ENCODE measurements at places on chromosomes 13 and 19.
A peak's percentile ranks its signal among the peaks of the same experiment; 100 is the strongest.

DNA sequence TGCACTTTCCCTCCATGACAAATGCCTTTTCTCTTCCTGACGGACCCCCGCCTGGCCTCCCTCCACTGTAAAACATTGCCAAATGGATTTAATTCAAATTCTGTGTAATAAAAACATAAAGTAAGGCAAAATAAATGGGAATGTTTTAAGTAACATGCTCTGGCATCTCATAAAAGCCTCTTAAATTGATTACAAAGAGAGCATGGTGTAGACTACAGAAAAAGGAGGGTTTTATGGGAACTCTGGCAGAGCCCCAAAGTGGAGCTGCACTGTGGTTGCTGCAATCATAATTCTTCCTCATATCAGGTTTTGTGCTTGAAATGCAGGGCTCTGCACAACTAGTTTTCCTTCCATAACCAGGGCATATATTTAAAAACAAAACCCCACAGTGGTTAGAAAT is 44.3 kb upstream of the SIAH3 start:
- no peak for DNase-seq

DNA sequence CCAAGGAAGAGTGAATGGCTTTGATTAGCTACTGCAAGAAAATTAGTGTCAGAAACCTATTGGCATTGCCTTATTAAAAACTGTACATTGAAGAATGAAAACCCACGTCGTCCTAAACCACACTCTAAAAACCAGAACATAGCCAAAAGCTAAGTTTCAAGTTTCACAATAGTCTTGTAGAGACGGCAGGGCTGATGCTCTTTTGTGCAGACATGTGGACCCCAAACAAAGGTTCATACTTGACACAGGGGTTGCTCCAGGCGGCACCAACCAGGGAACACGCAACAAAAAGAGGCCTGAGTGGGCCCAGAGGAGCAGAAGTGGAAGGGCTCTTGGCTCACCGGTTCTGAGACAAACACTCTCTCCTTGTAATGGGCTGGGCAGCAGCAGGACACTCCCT is 28.6 kb upstream of the MIR17HG start:
- DNase-seq, result no peak

GRCh38 chr13:26517936-26518335 is 39.5 kb upstream of the WASF3 start:
- no peak for DNase-seq

- no peak for DNase-seq
Measured at GRCh38 chr19:2977746-2978138, 378 bp downstream of the TLE6 start.

- DNase-seq, result no peak
Measured at GRCh38 chr13:43289470-43290255, 266.3 kb downstream of the DNAJC15 start.

GRCh38 chr19:55373993-55374757 is 2.5 kb upstream of the TMEM190 start:
- no peak for DNase-seq

DNA sequence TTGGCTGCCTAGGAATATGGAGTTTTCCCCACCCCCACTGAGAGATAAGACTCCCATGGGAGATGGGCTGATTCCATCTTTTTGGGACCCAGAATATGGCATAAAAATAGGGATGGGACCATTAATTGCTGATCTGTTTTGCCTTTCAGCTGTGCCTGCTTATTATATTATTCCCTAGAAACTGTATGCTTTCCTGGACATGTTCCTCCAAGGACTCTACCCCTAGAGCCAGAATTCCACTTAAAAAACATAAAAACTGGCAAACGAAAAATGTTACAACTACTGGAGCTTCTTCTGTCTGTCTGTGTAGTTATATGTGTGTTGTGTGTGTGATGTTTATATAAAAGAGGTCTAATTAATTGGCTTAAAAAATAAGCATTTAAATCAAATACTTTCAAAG is 159.9 kb upstream of the PRR20A start:
- no peak for DNase-seq

- no peak for DNase-seq
Measured at GRCh38 chr19:14795078-14795721, 16.8 kb upstream of the ADGRE2 start.

DNA sequence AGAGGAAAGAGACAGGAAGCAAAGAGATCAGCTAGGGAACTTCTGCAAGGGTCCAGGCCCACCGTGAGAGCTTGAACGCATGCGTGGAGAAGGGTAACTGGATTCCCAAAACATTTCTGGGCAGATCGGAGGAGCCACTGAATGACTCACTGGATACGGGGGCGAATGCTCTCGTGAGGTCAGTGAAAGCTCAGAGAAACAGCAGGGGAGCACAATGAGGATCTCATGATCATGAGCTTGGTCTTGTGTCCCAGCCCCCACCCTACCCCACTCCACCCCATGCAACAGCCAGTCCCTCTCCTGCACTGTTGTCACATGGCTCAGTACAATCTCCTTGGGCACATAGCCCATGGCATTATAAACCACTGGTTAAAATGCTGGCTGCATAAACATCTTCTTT is 40.6 kb downstream of the DCLK1 start:
- no peak for DNase-seq

DNA sequence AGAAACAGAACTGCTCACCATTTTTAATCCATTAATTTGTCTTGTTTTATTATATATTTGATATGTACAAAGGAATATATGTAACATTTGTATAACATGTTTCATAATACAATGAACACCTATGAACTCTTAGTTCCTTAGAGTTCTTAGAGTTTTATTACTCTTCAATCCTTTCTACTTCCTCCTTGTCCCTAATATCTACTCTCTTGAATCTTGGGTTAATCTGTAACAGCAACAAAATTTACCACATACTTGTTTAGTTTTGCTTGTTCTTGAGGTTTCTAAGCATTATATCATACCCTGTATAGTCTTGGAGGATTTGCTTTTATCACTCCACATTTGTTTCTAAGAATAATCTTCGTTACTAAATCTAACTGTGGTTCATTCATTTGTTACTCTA is 151.4 kb downstream of the PDS5B start:
- no peak for DNase-seq

DNA sequence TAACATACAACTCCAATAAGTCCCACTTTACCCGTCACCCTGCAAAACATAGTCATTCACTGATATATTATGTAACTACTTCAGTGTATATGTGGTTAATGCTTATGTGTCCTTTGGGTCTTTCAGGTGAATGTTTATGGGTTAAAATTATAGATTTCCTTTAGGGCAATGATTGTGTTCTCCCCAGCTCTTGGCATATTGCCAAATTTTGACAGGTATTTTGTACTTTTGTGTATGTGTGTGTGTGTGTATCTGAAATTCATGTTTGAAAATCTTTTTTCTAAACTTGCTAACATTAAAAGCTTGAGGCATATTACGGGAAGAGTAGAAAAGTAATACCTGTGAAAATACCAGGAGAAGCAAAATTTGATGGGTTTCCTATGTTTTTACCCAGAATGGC is 8.2 kb downstream of the CDK8 start:
- no peak for DNase-seq

GRCh38 chr19:34041925-34042521 is 130.3 kb upstream of the LSM14A start:
- DNase-seq, result peak; percentile 71

GRCh38 chr19:18946918-18947317 is 5.9 kb upstream of the HOMER3 start:
- no peak for DNase-seq

DNA sequence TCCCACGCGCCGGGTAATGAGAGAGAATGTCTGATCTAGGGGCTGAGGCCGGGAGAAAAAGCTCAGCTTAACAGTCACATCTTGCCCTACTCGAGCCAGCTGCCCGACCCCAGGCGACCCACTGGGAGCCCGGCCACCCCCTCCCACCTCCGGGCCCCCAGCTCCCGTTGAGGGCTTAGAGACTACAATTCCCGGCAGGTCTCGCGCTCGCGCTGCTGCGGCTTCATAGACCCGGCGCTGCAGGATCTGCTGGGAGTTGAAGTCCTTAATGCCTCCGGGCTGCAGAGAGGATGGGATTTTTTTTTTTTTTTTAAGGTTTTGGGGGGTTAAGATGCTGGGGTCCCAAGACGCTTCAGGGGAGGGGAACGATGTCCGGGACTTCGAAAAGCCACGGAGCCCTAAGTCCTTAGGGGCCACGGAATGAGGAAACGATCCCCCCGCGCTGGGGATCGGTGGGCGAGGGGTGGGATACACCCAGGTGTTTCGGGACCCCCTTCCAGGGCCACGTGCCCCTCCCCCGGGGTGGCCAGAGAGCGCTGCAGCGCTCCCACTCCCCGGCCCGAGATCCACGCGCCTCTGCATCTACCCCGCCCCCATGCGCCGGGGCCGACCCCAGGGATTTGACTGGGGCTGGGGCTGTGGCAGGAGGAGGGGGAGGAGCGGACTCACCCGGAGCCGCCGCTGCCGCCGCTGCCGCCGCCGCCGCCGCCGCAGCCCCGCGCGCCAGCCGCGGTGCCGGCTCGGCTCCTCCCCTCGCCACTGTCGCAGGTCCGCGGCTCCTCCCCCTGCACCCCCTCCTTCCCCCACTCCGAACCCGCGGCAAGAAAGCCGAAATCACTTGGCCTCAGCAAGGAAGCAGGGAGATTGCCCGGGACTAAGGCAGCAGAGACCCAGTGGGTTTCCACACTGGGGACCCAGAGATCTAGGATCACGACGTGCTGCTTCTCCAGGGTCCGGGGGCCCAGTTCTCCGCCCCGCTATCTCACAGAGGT is at the start of gene SYT3:
Gene SYT3, minus strand, starts transcription at position 761 of the 992 bp plus-strand sequence. CDS start 2,470 bp downstream, outside the sequence.
- peak; percentile 5 for DNase-seq

DNA sequence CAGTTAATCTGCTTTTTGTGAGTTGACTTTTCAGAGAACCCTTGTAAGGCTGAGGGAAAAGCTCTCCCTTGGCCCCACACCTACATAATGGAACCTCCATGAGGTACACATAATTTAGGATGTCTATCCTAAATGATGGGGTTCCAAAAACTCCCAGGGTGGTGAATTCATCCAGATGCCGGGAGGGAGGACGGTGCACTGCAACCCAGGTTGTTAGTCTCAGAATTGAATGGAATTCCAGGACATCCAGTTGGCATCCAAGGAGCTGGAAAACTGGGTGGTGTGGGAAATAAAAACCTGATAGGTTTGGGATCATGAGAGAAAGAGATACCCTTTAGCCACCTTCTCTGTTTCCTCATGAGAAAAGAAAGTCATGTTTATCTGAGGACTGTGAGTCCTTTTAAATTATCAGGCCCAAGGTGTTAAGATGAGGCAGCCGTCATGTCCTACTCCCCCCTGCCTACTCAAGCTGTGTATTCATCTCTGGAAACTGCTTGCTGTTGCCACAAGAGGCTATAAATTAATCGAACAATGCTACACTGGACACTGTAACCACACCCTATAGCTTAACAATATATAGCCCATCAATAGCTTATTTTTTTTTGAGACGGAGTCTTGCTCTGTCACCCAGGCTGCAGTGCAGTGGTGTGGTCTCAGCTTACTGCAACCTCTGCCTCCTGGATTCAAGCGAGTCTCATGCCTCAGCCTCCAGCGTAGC is 49.5 kb downstream of the C13orf46 start:
- no peak for DNase-seq

GRCh38 chr13:50682966-50683365 is 160.5 kb downstream of the DLEU7 start:
- DNase-seq, result no peak

DNA sequence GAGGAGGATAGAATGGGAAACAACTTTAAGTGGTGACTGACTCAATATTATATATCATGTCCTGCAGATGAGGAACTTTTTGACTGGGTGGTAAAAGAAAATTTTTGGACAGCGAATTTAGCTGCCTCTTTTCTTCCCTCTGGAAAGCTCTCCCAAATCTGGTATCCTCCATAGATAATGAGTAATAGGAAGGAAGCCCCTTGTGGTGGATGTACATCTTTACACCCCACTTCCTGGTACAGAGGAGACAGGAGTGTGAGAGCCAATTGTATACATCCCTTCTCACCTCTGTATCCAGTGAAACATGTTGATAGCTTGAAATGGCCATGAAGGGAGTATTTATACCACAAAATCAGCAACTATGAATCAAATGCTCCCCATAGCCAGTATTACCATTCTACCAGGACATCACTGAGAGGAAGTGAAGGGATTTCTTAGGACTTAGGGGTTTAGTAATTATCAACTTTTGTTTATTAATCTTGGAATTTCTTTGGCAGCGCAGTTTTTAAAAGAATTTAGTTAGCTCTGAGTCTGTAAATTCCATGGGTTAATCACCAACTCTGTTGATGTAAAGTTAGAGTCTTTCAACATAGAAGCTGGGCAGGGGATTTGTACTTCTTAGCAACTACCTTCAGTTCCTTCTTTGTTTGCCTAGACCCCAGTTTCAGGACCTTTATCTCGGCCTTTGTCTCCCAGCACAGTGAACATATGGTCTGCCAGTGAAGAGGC is 17.0 kb upstream of the TDRD3 start:
- DNase-seq, result no peak

GRCh38 chr13:97978651-97979050 is 25.2 kb downstream of the IPO5 start:
- DNase-seq, result no peak

GRCh38 chr13:19864746-19865309 is 1.4 kb upstream of the ZMYM5 start:
- peak; percentile 76 for DNase-seq

- no peak for DNase-seq
Measured at GRCh38 chr19:44810234-44811121, 1.6 kb downstream of the BCAM start.

DNA sequence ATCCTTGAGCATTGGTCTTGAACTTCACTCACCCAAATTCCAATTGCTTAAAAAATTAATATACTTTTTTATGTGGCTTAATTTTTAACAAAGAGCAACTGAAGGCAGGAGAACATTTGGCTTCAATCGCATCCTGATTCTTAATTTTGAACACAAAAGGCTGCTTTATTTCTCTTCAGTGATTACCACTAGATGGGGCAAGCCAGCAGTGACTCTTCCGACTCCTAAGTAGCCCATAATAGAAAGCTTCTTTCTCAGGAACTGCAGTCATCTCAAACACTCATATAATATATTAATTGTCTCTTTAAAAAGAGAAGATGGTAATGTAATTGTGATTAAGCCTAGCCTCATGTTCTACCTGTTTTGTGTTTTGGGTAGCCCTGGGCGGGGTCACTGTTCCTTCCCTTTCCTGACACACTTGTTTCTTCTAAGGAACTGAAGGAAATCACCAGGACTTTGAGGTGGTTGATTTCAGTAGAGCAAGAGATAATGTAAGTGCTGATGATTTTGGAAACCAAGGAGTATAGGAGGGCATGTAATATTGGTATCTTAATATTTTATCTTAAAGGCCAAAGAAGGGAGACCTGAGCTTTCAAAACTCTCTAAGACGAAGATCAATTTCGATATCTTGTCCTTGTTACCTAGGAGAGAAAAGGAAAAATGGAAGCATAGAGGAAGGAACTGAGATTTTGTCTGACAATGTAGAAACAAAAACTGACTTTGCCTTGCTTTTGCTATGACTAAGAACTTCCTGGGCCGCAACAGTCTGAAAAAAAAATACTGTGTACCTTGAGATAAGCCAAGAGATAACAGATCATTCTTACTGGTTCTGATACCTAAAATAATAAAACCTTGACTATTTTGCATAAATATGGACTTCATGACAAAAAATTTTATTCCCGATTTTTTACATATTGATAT is 73.1 kb downstream of the TNFSF13B start:
- no peak for DNase-seq

GRCh38 chr19:18869023-18869618 is 26.8 kb downstream of the CERS1 start:
- no peak for DNase-seq

GRCh38 chr19:17021793-17022590 is 4.6 kb downstream of the CPAMD8 start:
- no peak for DNase-seq

GRCh38 chr13:107067381-107067780 is 499.4 kb upstream of the ARGLU1 start:
- no peak for DNase-seq

Measured in activated naive CD4-positive, alpha-beta T cell treated with Interleukin-2 at 50 U/mL for 16 hours (primary cell).